ENCODE measurements at places on chromosomes 12 and 14.

GRCh38 chr12:54398995-54399793 is 14.7 kb upstream of the ZNF385A start:
- peak; percentile 90 for DNase-seq

DNA sequence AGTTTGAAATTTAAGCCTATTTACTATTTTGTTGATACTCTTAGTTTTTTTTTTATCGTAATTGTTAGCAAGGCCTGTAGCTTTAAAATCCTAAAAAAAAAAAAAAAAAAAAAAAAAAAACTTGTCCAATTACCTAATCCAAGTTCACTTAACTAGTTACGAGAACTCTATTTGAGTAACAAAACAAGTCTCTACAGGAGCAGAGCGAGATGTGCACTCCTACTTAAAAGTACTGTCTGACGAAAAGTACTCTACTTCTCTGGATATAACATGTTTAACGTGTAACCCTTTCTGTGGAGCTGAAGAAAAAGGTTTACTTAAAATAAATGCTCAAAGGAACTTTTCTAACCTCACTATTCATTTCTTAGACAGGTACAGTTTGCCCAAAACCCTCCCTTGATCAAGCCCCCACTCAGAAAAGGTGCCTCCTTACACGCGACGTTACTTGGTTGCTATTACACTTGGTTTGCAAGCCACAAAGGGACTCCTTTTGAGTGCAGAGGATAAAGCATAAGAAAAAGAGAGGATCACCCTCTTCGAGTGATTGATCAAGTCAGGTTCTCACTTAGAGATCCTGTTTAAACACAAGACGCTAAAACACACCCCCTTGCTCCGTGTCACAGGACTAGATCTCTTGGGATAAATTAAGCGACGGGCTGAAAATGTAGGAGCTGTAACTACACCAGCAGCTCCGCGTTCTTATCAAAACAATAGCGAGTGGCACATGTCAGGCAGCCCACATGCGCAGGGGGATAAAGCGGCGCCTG is 2.2 kb downstream of the BAZ1A start:
- DNase-seq = no peak

- no peak for DNase-seq
These were observed 6.7 kb upstream of the SLC15A4 start for GRCh38 chr12:128830505-128830893.

DNA sequence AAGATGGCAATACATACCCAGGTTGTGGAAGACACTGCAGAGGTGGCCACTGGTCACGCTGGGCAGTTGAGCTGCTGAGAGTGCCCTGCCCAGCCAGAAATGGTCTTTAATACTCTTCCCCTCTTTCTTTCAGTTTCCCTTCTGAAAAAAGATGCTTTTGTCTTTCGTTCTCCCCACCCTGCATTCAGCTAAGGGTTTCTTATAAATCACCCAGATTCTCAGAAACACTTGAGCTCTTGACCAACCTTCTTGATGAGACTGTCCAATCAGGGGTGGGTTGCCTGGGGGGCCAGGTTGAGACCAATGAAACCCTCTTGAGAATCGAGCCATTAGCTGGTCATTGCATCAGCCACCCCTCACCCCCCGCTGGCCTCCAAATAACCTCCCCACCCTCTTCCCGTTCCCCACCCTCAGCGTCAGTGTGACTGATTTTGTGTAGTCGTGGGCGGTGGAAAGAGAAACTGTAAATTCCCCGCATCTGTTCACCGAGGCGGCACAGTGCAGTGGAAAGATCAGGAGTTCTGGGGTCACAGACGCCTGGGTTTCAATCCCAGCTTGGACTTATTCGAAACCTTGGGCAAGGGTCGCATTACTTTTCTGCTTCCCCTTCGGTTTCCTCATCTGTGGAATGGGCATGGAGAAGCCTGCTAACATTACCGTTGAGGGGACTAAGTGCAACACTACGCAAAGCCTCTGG is 52.3 kb downstream of the SLC25A47 start:
- peak; percentile 78 for DNase-seq

- DNase-seq = no peak
These were observed 398.2 kb downstream of the DPF3 start for GRCh38 chr14:72495668-72496067.

- no peak for DNase-seq
These were observed 51.1 kb upstream of the HIF1A start for GRCh38 chr14:61644175-61644574.

- DNase-seq = no peak
These were observed 21.2 kb downstream of the CLECL1 start for GRCh38 chr12:9711664-9712063.

- DNase-seq = no peak
These were observed 77.1 kb downstream of the PLEKHG7 start for GRCh38 chr12:92779902-92780301.

- DNase-seq = no peak
These were observed 60.4 kb upstream of the FBRSL1 start for GRCh38 chr12:132429602-132429945.

- no peak for DNase-seq
These were observed 177.9 kb downstream of the APAF1 start for GRCh38 chr12:98823012-98823411.

DNA sequence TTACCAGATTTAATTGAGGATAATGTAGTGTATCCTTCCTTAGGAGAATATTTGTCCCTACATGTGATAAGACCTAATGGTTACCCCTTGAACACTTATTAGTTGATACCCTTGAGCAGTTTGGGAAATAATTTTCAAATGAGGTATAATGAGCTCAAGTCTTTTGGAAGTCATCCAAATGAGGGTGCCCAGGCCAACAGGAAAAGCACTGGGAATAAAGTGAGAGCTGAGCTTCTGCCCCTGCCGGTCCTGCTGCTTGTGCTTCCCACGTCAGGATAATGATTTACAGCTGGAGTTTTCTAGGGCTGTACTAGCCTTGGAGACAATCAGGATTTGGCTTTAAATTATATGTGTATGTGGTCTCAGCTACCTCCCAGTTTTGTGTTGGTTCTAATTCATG is 178.8 kb upstream of the FRMD6 start:
- no peak for DNase-seq

DNA sequence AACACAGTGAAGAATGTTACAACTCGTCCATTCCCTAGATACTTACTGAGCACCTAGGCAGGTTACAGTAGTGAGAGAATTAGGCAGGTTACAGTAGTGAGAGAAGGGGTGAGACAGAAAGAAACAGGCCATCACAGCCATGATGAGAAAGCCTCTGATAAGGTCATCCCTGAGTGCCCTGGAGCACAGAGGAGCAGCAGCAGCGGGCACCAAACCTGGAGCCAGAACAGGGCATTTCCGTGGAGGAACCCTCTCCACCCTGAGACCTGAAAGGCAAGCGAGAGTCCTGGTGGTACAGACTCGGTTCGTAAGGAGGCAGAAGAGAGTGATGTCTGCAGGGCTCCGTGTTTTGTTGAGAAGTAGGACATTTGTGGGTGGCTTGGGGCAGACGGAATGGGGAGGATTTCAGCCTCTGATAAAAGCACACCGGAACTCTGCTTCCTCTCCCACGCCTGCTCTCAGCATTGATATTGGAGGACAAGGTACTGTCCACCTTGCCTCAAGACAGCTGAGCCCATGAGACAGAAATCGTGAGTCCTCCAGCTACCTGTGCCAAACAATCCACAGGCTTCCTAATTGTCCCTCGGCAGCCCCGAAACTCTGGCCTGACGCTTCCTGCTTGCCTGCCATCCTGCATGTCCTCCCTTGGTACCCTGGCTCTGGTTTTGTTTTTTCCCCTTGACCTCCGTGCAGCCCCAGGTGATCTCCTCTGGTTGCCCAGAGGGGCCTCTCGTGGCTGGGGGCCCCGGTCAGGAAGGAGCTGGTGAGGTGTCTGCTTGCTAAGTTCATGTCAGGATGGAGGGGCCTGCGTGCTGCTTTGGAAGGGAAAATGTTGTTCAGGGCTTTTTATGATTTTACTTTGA is 136.1 kb downstream of the GCH1 start:
- DNase-seq = no peak

DNA sequence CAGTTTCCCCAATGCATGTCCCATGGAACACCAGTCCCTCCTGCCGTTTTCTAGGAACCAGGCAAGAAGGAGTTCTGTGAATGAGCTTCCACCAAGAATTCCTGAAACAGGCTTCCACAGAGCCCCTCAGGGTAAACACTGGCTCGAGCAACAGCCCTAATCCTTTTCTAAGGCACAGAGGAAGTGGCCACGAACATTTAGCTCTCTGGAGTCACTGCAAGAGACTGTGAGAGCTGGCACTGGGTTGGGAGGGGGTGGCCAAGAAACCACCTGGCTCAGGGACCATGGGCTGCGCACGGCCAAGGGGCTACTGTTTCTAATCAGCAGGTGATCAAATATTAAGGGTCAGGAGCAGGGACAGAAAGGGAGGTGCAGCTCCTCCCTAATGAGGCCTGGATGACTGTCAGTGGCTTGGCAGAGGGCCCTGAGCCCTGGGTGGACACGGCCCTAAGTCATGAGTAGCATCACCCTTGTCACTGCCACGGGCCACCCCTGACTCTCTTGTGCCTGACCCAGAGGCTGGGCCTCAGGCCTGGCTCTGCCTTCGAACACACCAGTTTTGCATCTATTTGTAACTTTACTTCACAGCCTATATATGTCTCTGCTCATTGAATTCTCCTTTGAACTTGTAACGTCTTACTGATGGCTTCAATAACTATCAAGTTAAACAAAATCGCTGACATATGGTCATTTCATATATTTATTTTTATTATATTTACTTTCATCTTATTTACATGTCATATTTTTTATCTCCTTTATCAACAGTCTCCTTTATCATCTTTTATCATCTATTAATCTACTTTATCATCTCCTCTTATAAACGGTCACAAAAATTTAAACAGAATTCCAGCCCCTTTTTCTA is 154.0 kb downstream of the DICER1 start:
- DNase-seq = no peak

DNA sequence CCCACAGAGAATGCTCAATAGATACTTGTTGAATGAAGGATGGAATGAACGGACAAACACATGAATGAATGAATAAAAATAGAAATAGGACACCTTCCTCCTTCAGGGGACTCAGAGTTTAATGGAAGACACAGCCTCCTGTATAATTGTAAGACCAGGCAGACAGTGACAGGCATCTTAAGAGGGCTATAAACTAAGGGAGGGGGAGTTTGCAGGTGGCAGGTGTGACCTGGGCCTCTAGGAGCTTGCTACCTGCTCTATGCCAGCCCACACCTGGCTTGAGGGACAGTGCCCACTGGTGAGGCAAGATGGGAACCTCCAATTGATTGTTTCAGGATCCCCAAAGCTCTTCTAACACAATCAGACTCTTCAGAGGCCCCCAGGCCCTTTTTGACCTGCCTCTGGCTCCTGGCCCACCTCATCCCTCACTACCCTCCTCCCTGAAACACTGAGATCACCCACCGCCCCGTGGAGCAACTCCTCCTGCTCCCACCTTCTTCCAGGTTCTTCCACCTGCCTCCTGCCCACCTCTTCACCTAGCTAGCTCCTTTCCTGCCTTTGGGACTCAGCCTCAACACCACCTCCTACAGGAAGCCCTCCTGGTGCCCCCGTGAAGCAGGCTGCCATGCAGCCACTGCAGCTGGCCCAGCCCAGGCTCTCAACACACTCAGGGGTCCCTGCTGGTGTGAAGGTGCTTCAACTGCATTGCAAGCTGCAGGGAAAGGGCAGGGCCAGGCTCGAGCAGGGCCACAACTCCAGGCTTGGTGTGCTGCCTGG is 9.4 kb downstream of the SERPINA3 start:
- no peak for DNase-seq

GRCh38 chr14:84575681-84576080 is 954.3 kb upstream of the FLRT2 start:
- no peak for DNase-seq

- no peak for DNase-seq
These were observed 23.9 kb downstream of the DIO3 start for GRCh38 chr14:101585211-101585610.

GRCh38 chr12:130992979-130993538 is 39.4 kb downstream of the ADGRD1 start:
- DNase-seq = no peak

Data from activated CD4-positive, alpha-beta T cell treated with anti-CD3 and anti-CD28 coated beads, Interleukin-2, amount 10 ng/mL, durations not matched to agents 7 days and 5 days (primary cell).